Naive thymus-derived CD4-positive, alpha-beta T cell (primary cell): ENCODE measurements at places on chromosomes 4 and X. TPM values are rescaled to one million over a fixed set of nuclear protein-coding genes. Genes with fewer than 3 reads are reported as not detected.

DNA sequence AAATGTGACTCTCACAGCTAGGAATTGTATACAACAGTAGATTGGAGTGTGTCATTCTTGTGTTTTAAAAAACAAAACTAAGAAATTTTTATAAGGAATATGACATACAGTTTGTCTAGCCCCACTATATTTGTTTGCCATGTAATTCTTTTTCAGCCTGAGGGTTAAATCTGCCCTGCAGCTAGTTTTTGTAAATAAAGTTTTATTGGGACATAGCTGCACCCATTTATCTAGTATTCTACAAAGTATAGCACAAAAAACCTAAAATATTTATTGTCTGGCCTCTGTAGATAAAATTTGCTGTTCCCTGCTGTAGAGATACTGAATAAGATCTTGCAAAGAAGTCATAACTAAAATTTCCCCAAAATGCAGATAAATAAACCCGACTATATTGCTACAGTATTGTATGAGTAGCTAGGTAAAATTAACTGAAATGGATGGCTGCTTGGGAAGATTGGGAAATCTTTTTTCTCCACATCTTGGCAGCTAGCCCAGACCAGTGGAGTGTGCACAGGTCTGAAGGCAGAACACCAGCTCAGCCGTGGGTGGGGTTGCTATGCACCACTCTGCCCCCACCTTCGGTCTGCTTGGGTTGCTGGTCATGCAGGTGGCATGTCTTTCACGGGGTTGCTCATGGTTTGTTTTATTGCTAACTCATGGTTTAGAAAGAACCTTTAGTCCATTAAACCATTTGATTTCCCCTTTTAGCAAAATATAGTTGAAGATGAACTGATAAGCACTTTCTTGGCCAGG is 127.9 kb downstream of the KLHL8 start:
- DNase-seq: no peak

GRCh38 chrX:20412871-20413486 is 146.3 kb upstream of the RPS6KA3 start:
- peak; percentile 57 for DNase-seq

- DNase-seq: no peak
These were observed 167.2 kb downstream of the STK32B start for GRCh38 chr4:5218376-5219069.

DNA sequence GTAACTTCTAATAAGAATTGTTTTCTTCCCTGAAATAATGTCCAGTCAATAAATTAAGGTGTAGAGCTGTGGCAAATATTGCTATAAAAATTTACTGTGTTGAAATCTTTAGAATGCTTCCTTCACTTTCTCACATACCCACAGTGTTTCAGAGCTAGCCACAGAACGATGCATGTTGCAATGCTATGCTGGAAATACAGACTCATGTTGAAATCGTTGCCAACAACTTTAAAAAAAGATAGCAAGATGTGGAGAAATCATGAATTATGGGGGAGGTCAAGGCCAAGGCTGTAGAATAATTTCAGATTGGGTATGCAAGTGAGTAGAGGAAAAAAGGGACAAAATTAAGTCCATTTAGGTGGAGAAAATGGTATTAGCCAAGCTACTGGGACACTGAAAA is 204.8 kb downstream of the VEGFC start:
- no peak for DNase-seq

DNA sequence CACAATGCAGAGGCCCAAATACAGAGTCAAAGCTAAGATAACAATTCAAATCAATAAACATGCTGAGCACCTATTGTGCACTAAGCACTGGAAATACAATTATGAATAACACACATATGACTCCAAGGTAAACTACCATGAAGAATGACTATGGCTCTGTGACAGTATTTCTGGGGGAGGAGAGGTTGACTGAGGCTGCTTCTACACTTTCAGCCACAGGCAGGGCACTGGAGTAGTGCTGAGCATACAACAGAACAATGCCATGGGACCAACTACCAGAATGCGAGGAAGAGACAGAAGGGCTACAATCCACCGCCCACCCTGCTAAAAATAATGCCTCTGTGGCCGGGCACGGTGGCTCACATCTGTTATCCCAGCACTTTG is 13.7 kb downstream of the TEC start:
- DNase-seq: no peak

GRCh38 chr4:165191814-165192499 is 15.4 kb upstream of the KLHL2 start:
- no peak for DNase-seq

DNA sequence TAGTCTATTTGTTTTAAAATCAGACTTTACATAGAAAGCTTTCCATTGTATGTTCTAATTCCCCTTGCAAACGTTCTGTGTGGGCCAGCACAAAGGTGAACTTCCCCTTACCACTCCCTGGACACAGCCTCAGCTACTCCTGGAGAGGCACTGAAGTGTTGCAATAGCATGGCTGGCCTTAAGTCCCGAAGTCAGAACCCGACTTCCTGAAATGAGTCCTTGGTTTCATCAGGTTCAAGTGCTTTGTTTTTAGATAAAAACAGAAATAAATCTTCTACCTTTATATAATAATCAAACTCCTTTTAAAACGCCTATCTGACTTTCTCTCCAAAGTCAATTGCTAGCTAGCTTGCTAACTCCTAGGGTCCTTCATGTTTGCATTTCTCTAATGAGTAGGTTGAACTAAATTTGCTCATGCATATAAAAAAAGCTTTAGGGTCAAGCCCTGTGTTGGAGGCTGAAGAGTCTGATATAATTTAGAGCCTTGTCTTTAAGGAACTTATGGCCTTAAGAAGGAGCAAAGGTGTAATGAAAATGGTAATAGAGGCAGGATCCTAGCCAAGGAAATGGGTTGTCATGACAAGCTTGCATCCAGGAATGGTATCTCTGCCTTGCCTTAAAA is 9.0 kb downstream of the BMP3 start:
- DNase-seq: no peak

DNA sequence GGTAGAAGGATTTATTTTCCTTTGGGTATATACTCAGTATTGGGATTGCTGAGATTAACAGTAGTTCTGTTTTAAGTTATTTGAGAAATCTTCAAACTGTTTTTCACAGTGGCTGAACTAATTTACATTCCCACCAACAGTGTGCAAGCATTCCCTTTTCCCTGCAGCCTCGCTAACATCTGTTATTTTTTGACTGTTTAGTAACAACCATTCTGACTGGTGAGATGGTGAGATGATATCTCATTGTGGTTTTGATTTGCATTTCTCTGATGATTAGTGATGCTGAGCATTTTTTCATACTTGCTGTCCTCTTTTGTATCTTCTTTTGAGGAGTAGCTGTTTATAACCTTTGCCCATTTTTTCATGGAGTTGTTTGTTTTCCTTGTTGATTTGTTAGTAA is 457.8 kb downstream of the TRAM1L1 start:
- no peak for DNase-seq

- DNase-seq: no peak
These were observed 52.2 kb downstream of the EFNB1 start for GRCh38 chrX:68880846-68881552.

DNA sequence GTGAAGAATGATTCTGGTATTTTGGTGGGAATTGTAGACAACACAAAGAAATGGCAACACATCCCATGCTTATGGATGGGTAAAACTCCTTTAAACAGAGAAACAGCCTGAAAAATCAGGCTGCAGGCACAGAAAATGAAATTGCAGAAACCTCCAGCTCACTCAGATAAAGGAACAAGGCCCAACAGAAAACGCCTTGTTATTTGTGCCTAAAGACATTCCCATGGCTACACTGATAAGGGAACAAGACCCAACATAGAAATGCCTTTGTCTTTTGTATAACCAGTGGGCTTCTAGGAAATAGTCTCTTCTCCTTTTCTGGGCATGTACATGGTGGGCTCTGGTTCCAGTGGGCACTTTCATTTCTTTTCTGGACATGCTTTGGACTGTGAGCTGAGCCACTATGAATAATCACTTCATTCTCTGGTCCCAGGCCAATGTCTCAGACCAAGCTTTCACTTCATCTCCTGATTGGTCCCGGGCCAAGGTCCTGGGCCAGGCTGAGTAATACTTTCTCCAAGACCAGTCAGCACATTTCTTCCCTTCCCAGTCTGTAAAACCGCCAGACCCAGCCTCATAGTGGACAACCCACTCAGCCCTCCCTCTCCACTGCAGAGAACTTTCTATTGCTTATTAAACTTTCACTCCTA is 160.5 kb downstream of the TBX22 start:
- DNase-seq: no peak

GRCh38 chr4:7161721-7162214 is 30.6 kb upstream of the SORCS2 start:
- no peak for DNase-seq

- no peak for DNase-seq
These were observed at the start of gene EPHA5 for GRCh38 chr4:65670331-65671031. TSS of gene EPHA5 (minus strand) at chr4:65670489. CDS start at chr4:65669742, 747 bp downstream.

- no peak for DNase-seq
These were observed 434 bp downstream of the CXCL3 start for GRCh38 chr4:74038086-74038424.

DNA sequence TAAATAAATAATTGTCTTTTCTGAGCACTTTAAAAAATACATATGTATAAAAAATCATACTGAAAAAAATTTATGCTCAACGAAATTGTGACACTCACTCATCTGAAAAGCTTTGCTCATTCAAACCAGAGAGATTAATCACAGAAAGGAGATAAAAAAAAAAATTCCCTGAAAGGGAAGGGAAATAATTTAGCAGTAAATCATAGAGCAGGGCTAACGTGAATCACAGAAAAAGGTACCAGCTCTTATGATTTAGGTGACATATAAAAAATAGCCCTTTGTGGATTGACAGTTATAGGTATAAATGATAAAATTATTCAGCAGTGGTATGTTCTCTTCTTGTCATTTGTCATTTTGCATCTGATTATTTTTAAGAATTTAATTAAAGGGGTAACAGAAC is 552.7 kb upstream of the TENM3 start:
- no peak for DNase-seq

The ADH7 gene
- total RNA-seq: not detected

The CLNK gene
- total RNA-seq: 0.22 TPM in 1 of 2 replicates, not detected in the other

The USP51 gene
- total RNA-seq: 3.1 TPM

The HOPX gene
- total RNA-seq: 26.4 TPM

The TEX13C gene
- not detected for total RNA-seq

The ATP1B4 gene
- not detected for total RNA-seq
